DMS53 (cell line): ENCODE measurements at places on chromosomes 13 and 19.

GRCh38 chr13:39362652-39363381 lies 240.2 kb downstream of the LHFPL6 start:
- no peak for DNase-seq

- no peak for DNase-seq
These were observed 9.3 kb downstream of the IRF2BP1 start for GRCh38 chr19:45876411-45877197.

- DNase-seq = peak; percentile 67
These were observed 2.1 kb upstream of the PNPLA6 start for GRCh38 chr19:7533281-7533885.

- DNase-seq = peak; percentile 97
These were observed 4.8 kb downstream of the ZBTB7A start for GRCh38 chr19:4061683-4062418.

GRCh38 chr13:36133950-36134626 lies 2.9 kb upstream of the DCLK1 start:
- peak; percentile 57 for DNase-seq

- peak; percentile 57 for DNase-seq
These were observed 1.3 kb downstream of the MEIS3 start for GRCh38 chr19:47417746-47418691.

DNA sequence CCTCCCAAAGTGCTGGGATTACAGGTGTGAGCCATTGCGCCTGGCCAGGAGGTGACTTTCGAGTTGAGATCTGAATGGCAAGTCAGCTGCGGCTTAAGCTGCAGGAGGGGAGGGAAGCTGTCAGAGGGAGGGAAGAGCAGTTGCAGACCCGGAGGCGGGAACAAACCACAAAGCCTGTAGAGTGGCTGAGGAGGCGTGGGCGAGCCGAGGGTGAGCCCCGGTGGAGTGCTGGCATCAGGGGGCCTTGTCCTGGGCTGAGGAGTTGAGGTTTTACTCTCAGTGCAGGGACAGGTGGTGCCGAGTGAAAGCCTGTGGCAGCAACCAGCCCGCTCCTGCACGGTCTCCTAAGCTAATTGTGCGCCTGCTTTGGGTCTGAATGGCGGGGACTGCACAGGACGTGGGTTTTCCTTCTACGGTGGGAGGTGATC lies 24.2 kb downstream of the PPP1R37 start:
- DNase-seq = peak; percentile 59

GRCh38 chr19:5292822-5293611 lies 47.6 kb downstream of the PTPRS start:
- DNase-seq = no peak

DNA sequence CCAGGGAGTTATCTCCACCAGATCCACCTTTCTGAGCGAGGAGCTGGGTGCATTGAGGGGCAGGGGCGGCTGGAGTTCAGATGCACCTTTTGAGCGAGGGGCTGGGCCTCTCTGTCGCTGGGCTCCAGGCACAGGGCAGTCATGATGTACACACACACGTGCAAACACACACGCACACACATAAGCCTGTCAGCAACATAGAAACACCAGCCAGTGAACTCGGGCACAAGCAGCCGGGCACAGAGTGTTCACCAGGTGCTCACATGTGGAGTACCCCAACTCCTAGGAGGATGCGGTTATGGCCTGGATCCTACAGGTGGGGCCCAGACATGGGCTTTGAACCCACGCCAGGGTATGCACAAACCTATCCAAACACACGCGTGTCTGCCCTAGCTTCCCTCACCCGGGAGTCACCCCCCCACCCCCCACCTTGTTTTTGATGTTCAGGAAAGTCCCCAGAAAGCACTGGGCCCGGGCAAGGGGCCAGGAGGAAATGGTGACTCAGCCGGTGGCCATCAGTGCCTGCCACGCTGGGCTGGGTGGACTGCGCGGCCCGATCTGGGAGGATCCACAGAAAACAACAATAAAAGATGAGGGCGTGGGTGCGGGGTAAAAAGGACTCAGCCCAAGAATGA lies 13.3 kb downstream of the ARRDC2 start:
- DNase-seq = peak; percentile 86

- DNase-seq = no peak
These were observed 409.3 kb downstream of the ZNF536 start for GRCh38 chr19:30781519-30781918.

DNA sequence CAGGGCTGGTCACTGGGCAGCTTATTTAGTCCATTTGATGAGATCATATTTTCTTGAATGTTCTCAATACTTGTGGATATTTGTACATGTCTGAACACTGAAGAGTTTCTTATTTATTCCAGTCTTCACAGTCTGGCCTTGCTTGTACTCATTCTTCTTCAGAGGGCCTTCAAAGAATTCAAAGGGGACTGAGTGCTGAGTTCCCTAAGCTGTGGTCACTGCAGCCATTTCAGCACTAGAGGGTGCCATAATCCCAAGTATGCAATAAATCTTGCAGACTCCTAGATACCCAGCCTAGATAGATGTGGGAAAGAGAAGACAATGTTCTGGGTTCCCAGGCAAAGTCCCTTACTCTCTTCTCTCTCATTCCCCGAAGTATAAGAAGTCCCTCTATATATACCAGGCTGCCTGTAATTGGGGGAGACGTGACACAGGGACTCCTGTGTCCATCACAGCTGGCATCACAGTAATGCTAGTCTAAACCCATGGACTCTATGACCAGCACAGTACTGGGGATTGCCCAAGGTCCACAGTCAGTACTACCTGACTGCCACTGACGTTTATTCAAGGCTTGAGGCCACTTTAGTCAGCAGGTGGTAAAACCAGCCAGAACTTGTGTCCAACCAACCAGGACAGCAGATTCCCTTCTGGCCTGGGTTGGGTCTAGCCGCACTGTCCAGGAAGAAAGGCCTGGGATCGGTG lies 8.9 kb upstream of the VN1R1 start:
- peak; percentile 84 for DNase-seq

DNA sequence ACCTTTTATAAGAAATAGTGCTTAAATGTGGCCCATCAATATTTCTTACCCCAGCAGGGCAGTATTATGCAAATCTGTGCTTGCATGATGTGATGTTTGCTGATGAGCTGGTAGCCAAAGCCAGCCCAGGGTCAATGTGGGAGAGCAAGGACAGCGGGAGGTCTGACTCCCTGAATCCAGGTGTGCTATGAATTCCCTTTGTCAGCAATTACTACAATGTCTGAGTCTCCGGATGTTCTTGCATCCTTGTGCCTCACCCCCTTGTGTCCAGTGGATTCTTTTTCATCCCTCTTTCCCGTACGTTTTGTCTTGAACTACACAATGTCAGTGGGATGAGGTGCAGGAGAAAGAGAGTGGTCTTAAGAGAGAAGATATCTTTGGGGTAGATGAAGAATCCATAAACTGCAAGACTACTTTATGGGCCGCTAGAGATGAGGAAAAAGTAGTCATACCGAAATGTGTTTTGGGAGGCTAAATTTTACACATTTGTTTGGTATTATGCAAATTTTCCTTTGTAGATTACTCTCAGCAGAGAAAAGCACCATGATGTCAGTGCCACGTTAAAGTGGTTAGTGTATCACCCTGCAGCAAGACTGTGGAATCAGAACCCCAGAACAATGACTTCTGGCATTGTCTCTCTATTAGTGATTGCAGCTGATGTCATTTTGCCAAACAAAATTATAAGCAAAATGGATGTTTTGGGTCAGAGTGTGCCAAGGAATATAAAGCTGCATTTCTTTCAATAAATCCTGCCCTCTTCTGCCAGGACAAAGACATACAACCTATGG lies 53.5 kb upstream of the TSHZ3 start:
- no peak for DNase-seq

GRCh38 chr13:90723381-90723780 lies 624.1 kb upstream of the MIR17HG start:
- no peak for DNase-seq

DNA sequence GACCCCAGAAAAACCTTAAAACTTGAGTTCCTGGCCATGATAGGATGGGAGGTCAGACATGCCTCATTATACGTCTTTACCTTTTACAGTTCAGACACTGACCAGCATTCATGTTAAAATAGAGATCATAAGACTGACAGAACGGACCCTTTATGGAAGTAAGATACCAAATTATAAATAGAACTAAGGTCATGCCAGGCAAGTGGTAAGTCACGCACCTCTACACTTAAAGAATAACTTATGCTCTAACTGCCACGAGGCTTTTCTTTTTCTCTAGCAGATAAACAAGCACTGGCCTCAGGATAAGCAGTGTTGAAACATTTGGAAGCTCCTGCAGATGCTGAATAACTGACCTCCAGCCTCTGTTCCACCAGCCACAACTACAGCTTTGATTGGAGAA lies 28.4 kb downstream of the GPR42 start:
- no peak for DNase-seq

GRCh38 chr13:93534181-93534700 lies 307.6 kb downstream of the GPC6 start:
- DNase-seq = peak; percentile 35

- DNase-seq = no peak
These were observed 87.4 kb upstream of the UFM1 start for GRCh38 chr13:38262211-38262610.

- no peak for DNase-seq
These were observed 629.7 kb downstream of the UQCRFS1 start for GRCh38 chr19:28583242-28583641.

DNA sequence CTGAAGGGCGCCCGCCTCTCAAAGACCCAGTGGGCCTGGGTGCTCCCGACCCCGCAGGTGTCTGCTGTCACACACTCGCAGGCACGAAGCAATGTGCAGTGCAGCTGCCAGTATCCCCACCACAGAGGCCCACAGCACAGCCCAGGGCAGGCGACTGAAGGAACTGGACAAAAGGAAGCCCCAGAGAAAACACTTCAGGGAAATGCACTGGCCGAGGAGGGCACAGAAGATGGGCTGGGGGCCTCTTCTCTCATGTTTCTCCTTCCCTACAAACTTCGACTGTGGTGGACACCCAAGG lies 10.0 kb downstream of the AKAP8 start:
- DNase-seq = no peak

DNA sequence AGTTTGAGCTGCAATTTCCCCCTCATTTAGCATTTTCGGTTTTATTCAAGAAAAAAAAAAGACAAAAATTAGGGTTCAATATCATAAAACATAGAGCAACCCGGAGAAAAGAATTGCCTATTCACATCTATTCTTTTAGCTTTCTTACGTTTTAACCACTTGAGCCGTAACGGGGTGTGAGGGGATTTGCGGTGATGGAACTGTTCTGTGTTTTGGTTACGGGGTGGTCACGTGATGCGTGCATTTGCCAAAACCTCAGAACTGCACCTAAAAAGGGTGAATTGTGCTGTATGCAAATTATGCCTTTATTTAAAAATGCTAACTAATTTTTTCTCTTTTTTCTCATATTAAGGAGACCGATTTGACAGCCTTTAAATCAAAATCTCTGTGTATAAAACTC lies 22.1 kb downstream of the CLEC11A start:
- DNase-seq = no peak

GRCh38 chr13:85582890-85583289 lies 216.3 kb downstream of the SLITRK6 start:
- no peak for DNase-seq

- peak; percentile 12 for DNase-seq
These were observed 43.8 kb upstream of the DCUN1D2 start for GRCh38 chr13:113534236-113534860.

DNA sequence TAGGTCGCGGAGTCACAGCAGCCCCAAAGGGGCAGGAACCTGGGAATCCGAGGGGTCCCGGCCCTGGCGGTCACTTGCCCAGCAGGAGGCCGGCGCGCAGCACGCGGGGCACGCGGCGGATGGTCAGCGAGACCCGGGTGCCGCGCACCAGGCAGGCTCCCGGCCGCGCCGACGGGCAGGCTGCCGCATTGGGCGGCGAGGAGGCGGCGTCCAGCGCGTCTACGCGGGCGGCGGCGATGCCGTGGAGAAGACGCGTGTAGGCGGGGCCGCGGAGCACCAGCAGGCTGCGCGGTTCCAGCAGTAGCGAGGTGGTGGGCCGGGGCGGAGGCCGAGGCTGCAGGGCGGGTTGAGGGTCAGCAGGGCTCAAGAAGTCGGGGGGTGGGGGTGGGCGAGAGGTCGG lies 607 bp upstream of the SYNE4 start:
- DNase-seq = peak; percentile 94

- DNase-seq = no peak
These were observed 61.5 kb upstream of the ZNF536 start for GRCh38 chr19:30310602-30311263.

GRCh38 chr13:105139048-105139379 lies 1396.4 kb downstream of the EFNB2 start:
- DNase-seq = no peak

- peak; percentile 7 for DNase-seq
These were observed 314.2 kb downstream of the OLFM4 start for GRCh38 chr13:53342623-53343360.

DNA sequence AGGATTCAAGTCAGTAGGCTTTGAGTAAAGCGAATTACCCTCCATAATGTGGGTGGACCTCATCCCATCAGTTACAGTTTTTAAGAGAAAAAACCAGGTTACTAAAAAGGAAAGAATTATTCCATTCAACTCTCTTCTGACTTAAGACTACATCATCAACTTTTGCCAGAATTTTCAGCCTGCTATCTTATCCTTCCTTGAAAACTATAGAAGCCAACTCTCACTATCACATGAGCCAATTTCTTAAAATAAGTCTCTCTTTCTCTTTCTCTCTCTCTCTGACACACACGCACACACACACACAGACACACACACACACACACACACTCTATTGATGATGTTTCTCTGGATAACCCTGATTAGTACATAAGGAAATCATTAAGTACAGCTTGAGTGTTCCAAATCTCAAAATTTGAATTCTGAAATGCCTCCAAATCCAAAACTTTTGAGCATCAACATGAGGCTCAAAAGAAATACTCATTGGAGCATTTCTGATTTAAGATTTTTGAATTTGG lies 217.0 kb upstream of the PRR20A start:
- no peak for DNase-seq
